ENCODE measurements at places on chromosomes 5 and 9.

DNA sequence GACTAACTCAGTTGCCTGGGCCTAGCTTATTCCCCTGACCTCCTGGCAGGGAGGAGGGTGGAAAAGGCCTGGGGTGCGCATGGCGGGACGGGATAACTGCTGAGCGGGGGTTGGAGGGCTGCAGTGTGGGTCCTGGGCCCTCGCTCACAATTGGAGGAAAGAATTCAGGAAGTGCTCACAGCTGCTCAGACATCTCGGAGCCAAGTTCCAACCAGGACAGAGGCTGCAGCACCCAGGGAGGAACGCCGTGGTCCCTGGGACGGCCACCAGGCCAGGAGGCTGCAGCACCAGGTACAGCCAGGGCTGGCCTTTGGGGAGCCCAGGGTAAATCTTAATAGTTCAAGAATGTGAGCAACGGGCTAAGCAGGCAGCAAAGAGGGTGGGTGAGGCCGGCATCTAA is at the start of gene SPAAR:
SPAAR (plus strand) TSS at position 217 of the 400 bp plus-strand sequence. CDS start 974 bp downstream, outside the sequence.
- no peak for DNase-seq

- no peak for DNase-seq
Observed at GRCh38 chr9:124388275-124389048, 26.8 kb downstream of the PSMB7 start.

DNA sequence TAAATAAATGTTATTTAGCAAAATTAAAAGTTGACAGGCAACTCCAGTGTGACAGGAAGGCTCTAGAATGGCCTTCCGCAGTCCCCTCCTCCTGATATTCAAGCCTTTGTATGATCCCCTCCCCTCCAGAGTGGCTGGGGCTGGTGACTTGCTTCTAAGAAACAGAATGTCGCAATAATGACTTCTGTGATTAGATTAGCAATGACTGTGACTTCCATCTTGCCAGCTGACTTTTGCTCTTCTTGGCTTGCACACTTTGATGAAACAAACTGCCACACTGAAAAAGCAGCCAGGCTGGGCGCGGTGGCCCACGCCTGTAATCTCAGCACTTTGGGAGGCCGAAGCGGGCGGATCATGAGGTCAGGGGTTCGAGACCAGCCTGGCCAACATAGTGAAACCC is 106.5 kb upstream of the LARP1 start:
- DNase-seq, result no peak

GRCh38 chr9:136515276-136515675 is 30.6 kb downstream of the NOTCH1 start:
- no peak for DNase-seq

GRCh38 chr9:107474124-107474523 is 15.4 kb downstream of the KLF4 start:
- DNase-seq, result no peak

Data from urothelium cell line (cell line).